Suppressor macrophage (primary cell): ENCODE measurements at places on chromosomes 3 and 15.
A peak's percentile ranks its signal among the peaks of the same experiment; 100 is the strongest.

DNA sequence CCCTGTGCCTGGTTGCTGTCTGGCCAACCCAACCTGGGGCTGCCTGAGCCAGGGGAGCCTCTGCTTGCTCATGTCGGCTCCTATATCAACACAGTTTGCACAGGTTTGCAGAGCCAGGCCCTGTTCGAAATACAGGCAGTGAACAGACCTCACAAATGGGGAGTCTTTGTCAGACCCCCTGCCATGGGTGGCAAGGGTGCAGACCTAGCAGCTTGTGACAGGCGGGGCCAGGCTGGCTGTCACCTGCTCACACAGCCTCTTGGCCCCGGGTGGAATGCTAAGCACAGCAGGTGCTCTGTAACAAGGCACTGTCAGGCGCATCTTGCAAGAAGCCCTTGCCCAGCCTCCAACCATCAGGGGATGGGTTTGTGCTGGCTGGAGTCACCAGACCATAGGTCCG, 47.3 kb downstream of the BDH1 start:
- DNase-seq, result no peak

- DNase-seq, result no peak
Observed at GRCh38 chr3:174821477-174821876, 37.7 kb upstream of the NAALADL2 start.

GRCh38 chr3:171297207-171297606, 163.0 kb downstream of the TNIK start:
- no peak for DNase-seq

GRCh38 chr3:45642731-45643152, 46.5 kb upstream of the SACM1L start:
- peak; percentile 85 for DNase-seq

DNA sequence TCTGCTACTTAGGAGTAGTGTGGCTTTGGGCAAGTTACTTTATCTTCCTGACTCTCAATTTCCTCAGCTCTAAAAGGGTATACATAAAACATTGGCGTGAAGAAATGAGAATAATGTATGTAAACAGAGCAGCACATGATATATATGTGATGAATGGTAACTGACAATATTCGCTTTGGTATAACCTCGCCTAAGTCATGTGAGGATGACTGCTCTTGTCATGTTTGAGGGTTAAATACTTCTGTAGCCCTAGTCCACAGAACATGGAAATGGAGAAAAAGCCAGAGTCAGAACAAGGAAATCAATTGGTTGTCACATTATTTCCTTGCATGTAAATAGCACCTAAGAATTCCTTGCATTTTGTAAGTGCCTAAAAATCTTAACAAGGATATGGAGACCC, 25.0 kb downstream of the CHP1 start:
- DNase-seq, result no peak

DNA sequence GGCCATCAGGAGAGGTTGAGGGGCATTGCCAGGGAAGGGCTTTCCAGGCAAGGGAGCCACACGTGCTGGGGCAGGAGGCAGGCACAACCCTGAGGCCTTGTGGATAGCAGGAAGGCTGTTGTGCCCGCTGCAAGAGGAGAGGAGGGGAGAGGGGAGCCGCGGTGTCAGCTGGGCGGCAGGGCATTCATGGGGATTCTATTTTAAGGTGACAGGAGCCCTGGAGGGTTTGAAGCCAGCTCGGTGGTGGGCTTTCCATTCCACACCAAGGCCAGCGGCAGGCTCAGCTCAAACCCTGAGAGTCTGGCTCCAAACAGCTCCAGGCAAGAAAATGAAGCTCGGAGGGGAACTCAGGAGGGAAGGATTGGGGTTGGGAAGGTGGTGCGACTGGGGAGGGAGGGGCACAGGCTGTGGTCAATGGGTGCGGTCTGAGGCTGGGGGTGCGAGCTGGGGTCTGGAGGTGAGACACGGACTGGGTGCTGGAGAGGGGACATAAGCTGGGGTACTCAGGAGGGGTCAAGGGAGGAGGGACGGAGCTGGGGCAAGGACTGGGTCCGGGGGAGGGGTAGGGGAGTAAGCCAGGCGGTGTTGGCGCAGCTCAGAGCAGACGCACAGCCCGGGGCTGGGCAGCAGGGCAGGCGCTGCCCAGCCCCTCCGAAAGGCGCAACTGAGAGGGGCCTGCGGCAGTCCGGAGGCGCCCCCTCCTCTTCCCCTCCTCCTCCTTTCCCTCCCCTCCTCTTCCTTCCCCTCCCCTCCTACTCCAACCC, 43.4 kb downstream of the TPRA1 start:
- DNase-seq, result no peak

DNA sequence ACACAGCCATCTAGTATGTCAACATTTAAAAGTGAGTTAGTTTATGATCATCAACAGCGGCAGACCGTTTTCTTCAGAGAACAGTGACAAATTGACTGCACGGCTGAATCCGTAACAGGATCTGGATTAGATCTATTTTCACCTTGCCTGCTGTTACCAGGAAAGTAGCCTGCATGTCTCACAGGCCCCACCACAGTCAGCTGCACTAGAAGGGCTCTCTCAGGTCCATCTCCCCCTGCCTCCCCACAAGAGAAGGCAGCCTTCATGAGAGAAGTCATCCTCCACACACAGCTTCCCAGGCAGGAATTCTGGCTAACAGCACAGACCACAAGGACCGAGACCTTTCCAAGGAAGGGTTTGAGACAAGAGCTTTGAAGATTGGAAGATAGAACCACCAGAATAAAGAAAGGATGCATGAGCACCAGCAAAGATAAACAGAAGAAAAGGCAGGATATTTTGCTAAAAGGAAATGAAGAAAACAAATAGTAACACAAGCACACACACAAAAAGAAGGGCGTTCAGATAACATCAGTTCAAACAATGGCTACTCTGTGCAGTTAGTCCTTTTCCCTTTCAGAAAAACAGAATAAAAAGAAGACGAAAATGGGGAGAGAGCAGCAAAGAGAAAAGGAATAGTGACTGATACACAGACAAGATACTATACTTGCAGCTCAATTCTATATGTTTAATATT, 127.5 kb downstream of the SNRK start:
- DNase-seq, result no peak
